ENCODE measurements at places on chromosomes 1 and 21. TPM values are rescaled to one million over a fixed set of nuclear protein-coding genes. Genes with fewer than 3 reads are reported as not detected.

LSS gene
- 35.4 TPM for polyA plus RNA-seq

PLA2G2F gene
- not detected for polyA plus RNA-seq

- no peak for DNase-seq
Observed at GRCh38 chr21:38821248-38821647, 15.5 kb downstream of the ETS2 start.

- no peak for DNase-seq
Observed at GRCh38 chr1:28928314-28928941, 14.1 kb downstream of the EPB41 start.

GRCh38 chr1:94130851-94131595 lies 10.1 kb upstream of the ABCA4 start:
- DNase-seq = no peak

DNA sequence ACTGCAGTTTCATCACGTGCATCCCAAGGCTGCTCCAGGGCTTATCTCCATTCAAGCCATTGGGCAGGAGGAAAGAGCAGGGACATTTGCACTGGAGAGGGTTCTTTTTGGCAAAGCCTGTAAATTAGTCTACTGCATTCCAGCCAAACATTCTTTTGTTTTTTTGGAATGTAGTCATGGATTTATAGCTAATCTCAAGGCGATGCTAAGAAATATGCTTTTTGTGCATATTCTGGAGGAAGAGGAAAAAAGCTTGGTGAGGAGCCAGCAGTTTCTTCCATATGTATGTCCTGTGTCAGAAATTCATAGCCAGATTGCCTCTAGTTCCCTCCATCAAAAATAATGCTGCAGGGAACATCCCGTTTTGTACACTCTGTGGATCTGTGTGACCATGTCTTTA lies 221.4 kb downstream of the BACH1 start:
- DNase-seq = peak; percentile 60

GRCh38 chr1:26706315-26706714 lies 10.5 kb downstream of the ARID1A start:
- no peak for DNase-seq

- no peak for DNase-seq
Observed at GRCh38 chr1:20448671-20449071, 37.3 kb downstream of the CAMK2N1 start.

- DNase-seq = no peak
Observed at GRCh38 chr1:103084181-103084580, 24.1 kb downstream of the COL11A1 start.

All from muscle of back (tissue), 13 donors.